ENCODE measurements at places on chromosomes 3 and 15.
A peak's percentile ranks its signal among the peaks of the same experiment; 100 is the strongest.

- no peak for DNase-seq
These were observed 144.0 kb downstream of the CHSY1 start for GRCh38 chr15:101107625-101108460.

DNA sequence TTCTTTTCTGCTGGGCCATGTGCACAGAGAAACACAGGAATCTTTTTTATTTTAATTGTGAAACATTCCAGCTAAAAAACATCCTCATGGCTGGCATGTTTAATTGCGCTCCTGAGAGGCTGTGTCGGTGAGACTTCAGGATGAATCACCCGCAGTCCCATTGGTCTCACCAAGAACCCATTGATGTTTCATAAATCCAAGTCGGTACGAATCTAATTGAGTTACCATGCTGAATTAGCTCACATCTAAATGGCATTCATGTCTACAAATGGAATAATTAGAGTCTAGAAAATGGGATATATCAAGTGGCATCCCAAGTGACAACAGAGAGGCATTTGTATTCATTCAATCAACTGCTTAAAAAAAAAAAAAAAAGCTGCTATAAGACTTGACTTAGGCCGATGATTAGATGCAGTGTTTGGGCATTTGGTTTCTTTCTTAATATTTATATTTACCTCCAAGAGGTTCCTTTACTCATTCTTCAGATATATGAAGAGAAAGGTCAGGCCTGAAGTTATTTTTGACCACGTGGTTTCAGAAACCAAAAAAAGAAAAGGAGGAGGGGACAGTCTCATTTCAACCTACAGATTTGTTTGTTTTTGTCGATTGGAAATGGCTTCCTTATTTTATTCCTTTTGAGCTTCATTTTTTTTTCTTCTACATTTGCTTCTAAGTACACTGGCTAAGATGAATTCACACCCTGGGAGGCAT is 79.1 kb upstream of the FOXB1 start:
- no peak for DNase-seq

DNA sequence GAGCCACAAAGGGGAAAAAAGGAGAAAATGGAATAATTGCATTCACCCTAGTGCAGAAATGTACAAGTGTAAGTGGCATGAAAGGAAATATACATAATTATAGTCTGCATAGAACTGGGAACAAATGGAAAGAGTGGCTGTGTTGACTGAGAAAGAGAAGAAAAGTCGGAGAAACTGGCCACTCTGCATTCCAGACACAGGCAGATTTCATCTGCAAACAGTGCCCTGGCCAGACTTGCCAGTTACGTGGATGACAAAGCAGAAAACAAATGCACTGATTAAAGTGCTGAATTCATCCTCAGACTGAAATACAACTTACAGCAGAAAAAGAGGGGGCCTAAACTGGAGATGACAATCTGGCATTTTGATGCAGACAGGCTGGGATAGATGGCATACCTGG is 129.8 kb downstream of the FGF12 start:
- DNase-seq: no peak

- DNase-seq: no peak
These were observed 75.4 kb downstream of the C3orf85 start for GRCh38 chr3:109211941-109212340.

DNA sequence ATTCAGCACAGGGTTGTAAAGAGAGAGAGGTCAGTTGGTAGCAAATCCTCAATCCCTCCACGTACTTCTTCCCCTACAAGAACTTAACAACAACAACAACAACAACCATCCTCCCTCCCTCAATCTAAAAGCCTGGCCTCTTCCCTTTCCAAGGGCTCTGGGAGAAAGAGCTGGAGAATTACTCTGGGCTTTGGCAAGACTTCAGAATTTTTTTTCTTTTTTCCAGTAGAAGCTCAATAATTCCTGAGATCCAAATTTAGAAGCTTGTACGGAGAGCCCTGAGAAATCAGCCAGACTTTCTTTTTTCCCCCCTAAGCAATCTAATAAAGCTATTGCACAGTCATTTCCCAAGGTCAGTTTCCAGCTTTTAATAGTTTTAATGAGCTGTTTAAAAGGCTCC is 95.8 kb upstream of the CACNA2D3 start:
- no peak for DNase-seq

- no peak for DNase-seq
These were observed 25.7 kb downstream of the RGMA start for GRCh38 chr15:93063262-93063671.

DNA sequence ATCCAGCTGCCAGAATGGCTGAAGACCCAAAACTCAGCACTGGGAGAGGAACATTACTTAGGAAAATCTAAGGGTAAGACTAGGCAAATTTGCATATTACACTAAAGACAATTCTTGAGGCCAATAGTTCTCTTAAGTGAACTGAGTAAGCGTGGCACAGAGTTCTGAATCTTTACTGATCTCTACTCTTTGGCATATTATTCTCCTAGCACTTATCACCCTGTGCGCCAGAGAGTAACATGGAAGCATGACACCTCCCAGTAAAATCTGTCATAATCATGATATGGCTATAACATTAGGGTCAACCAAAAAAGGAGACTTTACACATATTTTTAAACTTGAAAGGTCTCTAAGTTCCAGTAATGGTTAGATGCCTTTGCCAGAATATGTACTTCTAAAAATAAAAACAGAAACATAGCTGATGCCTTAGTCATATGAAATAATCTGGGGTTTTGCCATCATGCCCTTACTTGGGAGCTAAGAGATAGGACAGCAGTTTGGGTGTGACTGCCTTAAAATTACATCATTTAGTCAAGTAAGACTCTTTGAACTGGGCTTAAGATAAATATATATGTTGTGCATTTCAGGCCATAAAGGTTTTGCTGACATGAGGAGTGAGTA is 290.5 kb downstream of the PLCL2 start:
- peak; percentile 67 for DNase-seq

GRCh38 chr3:159926573-159926972 is 62.1 kb upstream of the IL12A start:
- DNase-seq: no peak

DNA sequence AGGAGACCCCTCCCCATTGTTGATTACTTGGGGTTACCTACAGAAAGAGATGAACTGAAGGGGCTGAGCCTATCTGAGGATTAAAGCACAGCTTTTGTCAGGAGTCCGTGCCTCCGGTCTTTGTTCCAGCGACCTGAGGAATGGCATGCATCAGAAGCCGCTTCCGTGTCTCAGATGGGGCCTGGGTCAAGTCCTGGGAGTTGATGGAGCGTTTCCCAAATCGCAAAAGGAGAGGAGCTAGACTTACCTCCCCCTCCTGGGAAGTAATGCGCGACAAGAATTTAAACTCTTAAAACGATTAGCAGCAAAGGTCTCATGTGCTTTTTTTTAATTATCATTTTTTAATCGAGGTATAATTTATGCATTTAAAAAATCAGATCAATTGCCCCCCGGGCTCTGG is 983 bp upstream of the ALDH1A3 start:
- DNase-seq: no peak

DNA sequence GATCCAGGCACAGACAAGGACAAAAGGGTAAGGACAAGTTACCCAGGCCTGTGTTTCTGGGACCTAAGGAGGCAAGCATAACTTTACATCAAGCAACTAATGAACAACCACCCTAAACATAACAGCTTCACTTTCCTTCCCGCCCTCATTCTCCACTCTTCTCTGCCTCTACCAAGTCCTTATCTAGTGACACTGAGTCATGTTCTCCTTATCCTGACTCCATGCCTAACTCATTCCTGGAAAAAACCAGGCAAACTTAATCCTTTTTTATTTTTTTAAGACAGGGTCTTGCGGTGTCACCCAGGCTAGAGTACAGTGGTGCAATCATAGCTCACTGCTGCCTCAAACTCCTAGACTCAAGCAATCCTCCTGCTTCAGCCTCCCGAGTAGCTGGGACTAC is 44.5 kb downstream of the TMEM44 start:
- DNase-seq: no peak

GRCh38 chr3:99418209-99418635 is 220.2 kb upstream of the COL8A1 start:
- DNase-seq: no peak

- no peak for DNase-seq
These were observed 76.4 kb downstream of the DAPK2 start for GRCh38 chr15:63969652-63970421.

GRCh38 chr15:78032671-78033070 is 44.8 kb downstream of the TBC1D2B start:
- no peak for DNase-seq

GRCh38 chr3:31890007-31890406 is 91.1 kb downstream of the OSBPL10 start:
- no peak for DNase-seq

GRCh38 chr15:40990789-40991188 is 37.5 kb downstream of the CHAC1 start:
- no peak for DNase-seq

- DNase-seq: no peak
These were observed 264.7 kb downstream of the ZBBX start for GRCh38 chr3:167115331-167115934.

DNA sequence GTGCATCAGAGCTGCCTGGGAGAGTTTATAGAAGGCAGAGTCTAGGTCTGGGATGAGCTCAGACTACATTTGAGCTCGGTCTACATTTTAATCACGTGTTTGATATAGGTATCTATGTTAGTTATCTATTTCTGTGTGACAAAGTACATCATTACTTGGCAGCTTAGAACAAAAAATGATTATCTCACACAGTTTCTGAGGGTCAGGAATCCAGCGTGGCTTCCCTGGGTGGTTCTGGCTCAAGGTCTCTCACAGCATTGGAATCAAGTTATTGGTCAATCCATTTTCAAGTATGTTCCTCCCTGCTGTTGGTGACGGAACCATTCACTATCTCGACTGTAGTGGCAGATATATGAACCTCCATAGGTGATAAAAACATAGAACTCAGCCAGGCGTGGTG is 71.7 kb downstream of the ABHD5 start:
- DNase-seq: no peak

DNA sequence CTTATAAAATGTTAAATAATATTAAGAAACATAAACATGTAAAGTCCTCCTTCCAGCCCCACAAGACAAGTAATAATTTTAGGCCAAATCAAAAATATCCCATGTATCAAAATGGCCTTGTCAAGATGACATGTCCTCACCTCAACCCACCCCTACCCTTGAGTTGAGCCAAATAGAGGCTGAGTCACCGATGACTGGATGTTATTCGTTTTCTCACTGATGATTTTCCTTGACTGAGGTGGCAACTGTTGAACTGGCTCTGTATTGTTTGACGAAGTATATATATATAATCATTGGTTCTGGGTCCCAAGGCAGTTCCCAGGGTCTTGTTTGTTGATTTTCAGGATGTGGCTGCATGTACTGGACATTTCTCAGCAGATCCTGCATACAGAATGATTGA is 75.3 kb downstream of the TMEM108 start:
- DNase-seq: no peak

- no peak for DNase-seq
These were observed 1249.8 kb downstream of the NSUN3 start for GRCh38 chr3:95312650-95313049.

GRCh38 chr3:56787784-56788256 is 13.9 kb downstream of the ARHGEF3 start:
- no peak for DNase-seq

DNA sequence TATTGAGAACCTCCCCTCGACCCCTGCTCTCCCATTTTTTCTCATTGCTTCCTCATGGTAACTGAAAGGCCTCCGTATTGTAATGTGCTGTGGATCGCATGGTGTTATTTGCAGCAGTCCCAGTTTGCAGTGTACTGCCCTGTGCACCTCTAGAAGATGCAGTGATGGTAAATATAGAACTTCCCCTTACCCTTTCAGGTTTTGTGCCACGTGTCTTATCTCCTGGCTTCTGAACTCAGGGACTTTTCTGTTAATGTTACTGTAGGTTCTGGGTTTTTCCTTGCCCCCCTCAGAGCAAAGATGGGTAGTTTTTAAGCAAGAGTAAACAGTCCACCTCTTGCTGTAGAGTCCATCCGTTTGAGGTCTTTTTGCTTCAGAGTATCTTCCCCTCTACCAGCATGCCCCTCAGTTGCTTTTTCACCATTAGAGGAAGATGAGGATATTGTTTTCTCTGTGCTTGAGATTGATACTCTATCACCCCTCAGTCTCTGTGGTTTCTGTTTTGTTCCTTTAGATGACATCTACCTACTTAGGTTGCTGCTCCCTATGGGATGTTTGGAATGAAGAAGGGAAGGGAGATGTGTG is 22.4 kb downstream of the CHD2 start:
- no peak for DNase-seq

- DNase-seq: no peak
These were observed 225.0 kb upstream of the PROK2 start for GRCh38 chr3:72009851-72010443.

DNA sequence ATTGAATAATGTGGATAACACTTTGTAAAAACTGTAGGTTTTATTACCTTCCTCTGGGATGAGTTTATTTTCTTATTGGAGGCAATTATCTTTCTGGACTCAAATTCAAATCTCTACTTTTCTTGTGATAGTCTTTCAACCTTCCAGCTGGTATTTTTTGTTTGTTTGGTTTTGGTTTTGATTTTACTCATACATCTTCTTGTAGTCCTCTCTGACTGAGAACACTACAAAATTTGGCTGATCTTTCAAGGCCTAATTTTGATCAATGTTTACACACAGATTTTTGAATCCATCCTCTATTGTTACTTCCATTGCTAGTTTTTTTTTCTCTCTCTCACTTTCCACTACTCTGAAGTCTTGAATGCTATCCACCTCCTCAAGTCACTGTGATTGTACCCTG is 303.8 kb upstream of the NECTIN3 start:
- DNase-seq: no peak

DNA sequence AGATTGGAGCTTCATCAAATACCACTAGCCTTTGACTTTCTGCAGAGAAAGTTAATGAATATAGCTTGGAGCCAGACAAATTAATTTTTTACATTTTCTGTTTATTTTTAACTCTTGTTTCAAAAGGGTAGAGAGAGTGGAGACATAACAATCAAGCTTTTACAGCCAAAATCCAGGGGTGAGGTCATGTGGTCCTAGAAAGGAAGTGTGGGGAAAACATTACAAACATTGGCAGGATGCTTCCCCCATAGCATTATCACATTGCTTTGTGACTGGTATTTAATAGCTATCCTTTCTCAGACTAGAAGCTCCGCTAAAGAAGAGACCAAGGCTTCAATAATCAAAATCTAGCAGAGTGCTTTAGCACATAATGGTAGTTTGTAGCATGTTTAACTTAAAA is 46.4 kb upstream of the PHLDB2 start:
- no peak for DNase-seq

DNA sequence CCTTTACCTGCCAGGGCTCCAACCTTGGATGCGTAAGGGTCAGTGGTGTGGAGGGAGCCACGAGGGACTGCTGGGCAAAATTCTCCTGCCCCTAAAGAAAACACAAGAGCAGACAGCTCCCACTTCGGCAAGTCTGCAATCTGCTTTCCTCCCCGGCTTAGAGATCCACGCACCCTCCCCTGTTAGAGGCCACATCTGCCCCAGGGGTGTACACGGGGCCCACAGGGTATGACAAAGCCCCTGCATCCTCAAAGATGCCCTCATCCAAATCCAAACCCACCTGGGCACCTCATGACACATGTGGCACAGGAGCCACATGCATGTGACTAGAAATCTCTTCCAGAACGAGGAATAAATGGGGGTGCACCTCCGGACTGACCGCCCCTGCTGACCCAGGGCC is 25.5 kb downstream of the ZXDC start:
- DNase-seq: no peak

DNA sequence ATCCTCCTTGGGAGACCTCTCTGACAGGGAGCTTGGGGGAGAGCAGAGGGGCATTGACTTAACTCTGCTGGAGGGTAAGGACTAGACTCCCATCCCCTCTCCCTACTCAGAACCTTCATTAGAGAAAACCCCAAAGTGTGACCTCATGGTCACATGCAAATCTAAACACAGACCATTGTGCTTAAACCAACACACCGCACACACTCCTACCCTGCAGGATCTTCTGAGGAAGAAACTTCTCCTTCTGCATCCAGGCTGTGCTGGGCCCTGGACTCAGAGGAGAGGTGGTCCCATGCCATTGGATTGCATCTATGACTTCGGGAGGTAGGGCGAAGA is 805 bp upstream of the PARP16 start:
- no peak for DNase-seq
